ENCODE measurements at places on chromosomes 5 and 9.

DNA sequence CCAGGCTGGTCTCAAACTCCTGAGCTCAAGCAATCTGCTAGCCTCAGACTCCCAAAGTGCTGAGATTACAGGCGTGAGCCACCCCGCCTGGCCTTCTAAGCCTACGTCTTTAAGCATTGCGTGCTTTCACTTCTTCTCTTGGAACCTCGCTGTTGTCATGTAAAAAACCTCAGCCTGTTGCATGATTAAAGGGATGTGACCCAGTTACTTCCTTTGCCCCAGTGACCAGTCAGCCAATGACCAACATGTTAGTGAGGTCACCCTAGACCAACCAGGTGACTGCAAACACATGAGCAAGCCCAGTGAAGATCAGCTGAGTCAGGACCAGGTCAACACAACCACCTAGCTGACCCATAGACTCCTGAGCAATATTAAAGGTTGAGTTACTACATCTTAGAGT lies 10.5 kb downstream of the KIF4B start:
- no peak for DNase-seq

DNA sequence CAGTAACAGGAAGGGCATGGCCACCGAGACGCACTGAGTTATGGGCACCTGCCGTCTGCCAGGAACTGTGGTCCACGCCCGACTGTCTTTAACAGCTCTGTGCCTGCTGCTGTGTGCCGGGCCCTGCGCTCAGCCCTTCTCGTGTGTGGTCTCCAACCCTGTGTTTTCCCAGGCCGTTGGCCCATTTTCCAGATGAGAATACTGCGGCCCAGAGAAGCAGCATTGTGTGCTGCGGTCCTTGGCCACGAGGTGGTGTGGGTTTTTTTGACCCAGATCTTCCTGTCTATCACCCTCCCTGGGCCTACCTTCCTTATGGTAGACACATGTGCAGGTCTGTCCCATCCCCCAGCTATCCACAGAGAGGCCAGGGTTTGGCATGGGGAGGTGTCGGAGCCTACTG lies 47.0 kb downstream of the RXRA start:
- no peak for DNase-seq

GRCh38 chr5:138092301-138092700 lies 8.5 kb downstream of the WNT8A start:
- DNase-seq, result no peak

DNA sequence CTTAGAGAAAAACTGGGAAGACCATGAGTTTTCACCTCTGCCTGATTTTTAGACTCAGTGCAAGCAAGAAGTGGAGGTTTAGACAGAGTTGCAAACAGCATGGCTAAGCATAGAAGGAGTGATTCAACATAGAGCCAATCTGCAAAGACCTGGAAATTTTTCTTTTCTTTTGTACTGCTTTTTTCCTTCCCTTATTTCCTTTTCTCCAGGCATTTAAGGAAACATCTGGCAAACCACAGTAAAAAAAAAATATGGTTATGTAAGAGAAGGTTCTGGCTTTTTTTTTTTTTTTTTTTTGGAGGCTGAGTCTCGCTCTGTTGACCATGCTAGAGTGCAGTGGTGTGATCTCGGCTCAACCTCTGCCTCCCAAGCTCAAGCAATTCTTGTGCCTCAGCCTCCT lies 16.6 kb upstream of the DCAF12 start:
- DNase-seq, result no peak

DNA sequence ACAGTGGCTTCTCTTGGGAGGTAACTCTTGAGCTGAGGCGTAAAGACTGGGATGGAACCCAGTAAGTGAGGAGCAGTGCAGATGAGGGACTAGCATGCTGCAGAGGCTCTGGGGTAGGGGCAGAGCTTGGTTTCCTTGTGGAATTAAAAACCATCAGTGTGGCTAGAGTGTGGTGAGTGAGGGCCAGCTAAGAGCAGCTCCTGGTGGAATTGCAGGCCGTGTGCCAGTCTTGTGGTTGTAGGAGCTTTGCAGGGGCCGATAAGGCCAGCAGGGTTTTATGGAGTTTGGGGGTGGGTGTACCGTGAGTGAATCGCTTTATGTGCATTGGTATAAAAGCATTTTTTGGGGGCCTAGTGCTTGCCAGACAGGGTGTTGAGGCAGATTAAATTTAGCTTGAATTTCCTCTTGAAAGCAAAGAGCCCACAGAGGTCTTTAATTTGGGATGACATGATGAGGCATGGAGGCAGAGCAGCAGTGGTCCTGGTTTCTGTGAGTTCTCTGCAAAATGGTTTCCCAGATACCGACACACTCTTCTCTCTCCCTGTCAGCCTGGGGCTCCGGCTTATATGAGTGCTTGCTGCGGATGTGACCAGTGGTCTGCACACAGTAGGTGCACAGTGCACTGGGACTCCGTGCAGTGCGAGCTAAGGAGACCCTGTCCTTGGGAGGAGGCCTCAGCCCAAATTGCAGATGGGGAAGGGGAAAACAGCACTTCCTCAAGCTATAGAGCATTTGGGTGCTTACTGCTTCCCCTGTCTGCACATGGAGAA lies 176.4 kb upstream of the PITX1 start:
- no peak for DNase-seq

DNA sequence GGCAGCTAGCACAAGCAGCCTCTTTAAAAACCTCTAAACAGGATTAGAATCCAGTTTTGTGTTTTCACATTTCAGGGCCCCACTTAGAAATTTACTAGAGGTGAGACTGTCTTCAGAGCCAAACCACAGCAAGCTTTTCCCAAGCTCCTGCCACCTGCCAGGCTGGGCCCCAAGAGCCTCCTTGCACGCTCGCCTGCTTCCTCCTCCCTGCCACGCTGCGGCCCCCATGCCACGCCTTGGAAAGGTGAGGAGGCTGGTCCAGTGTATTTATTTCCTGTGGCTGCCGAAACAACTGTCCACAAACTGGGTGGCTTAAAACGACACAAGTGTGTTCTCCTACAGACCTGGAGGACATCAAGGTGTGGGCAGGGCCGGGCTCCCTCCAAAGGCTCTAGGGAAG lies 43.4 kb downstream of the NKX2-5 start:
- no peak for DNase-seq

GRCh38 chr5:949275-949543 lies 56.5 kb downstream of the TRIP13 start:
- no peak for DNase-seq

DNA sequence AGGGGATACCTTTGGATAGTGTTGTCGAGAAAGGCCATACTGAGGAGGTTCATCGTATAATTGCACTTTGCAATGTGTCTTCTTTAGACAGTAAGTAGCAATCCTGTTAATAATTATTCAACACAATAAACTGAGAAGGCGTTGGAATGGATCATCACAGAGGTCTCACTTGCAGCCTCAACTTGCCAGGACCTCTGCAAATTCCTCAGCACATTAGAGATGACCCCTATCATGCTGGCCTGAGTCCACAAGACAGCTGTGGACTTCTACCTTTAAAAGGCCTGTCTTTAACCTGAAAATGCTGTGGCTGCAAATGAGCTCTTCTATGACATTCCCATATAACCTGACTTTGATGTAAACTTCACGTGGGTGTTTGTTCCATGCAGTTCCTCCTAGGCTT lies 14.1 kb downstream of the SH3TC2 start:
- no peak for DNase-seq

DNA sequence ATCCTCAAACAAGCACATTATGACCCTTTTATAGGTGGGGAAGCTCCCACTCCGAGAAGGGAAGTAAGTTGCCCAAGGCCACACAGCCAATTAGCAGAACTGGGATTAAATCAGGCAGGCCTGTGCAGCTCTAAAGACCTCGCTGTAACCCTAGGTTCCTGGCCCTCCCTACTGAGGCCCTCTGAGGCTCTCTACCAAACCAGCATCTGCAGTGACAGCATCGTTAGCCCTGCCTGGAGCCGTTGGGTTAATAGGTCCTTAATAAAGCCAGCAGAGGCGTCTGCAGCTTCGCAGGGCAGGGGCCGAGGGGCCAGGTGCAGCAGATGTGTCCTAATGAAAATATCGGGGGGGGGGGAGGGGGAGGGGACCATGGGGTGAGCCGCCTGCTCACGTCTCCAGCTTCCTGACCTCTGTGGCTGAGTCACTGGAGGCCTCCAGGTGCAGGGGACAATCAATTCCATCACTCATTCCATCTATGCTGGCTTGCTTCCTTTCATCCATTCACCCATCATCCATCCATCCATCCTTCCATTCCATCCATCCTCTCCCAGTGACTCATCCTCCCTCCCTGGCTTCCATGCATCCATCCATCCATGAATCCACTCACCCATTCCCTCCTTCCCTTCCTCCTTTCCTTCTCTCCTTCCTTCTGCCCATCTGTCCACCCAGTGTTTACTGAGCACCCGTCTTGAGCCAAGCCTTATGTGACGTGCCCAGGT lies 203.9 kb downstream of the C9orf50 start:
- DNase-seq, result no peak

GRCh38 chr5:26791021-26791420 lies 247.4 kb downstream of the CDH9 start:
- DNase-seq, result no peak

DNA sequence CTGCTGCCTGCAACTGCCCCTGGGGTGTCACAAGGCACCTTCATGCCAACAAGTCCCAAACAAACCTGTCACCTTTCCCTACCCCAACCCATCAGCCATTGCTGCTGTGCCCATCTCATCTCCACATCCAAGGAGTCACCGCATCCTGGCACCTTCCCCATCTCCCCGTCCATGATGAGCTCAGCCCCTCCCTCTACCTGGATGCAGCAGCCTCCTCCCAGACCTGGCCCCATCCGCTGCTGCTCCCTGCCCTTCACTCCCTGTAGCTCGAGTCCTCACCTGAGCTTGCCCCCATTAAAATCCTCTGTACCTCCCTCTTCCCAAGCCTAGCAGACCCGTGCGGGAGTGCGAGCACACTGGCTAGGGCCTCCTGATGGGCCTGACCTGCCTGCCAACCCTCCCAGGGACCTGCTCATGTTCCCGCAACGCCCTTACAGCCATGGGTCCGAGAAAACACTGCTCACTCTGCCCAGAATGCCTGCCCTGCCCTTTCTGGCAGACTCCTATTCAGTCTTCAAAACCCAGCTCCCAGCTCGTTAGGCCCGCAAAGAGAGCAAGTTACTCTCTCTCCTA lies 110.6 kb downstream of the ADAMTS2 start:
- no peak for DNase-seq

- no peak for DNase-seq
Observed at GRCh38 chr5:149240354-149240998, 31.2 kb upstream of the AFAP1L1 start.

DNA sequence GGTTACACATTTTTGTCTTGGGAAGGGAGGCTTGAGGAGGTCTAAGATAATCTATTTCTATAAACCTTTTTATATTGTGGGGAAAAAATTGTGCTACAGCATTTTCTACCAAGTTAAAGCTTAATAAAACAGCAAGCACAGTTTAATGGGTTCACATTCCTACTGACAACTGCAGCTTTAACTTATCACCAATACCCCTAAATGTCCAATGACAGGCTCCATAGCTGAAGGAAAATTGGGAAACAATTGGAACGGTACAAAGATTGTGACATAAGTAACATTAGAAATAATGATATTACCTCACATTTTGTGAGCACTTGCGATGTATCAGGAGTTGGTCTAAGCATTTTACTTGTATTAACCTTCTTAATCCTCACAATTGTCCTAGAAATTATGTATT lies 79.5 kb upstream of the HAPLN1 start:
- no peak for DNase-seq

- no peak for DNase-seq
Observed at GRCh38 chr5:115455301-115455707, 89.3 kb downstream of the FEM1C start.

DNA sequence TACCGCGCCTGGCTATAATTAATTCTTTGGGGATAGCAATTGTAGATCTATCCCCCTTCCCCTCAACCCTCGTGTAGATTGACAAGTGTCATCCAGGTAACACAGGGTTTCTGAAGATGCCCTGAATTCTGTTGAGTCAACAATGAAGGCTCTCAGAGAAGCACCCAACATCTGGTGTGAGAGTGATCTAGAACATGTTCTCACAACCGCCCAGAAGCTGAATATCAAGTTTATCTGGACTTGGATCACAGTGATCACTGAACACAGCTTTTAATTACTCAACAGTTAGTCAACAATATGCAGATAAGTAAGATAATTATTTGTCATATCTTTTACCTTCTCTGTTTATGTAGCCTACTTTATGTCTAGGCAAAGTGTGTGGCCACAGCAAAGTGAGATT lies 204.2 kb upstream of the RGMB start:
- DNase-seq, result no peak

Measured in RWPE1 (cell line).